IMR-90 (cell line): ENCODE measurements at places on chromosomes 2 and 18.

DNA sequence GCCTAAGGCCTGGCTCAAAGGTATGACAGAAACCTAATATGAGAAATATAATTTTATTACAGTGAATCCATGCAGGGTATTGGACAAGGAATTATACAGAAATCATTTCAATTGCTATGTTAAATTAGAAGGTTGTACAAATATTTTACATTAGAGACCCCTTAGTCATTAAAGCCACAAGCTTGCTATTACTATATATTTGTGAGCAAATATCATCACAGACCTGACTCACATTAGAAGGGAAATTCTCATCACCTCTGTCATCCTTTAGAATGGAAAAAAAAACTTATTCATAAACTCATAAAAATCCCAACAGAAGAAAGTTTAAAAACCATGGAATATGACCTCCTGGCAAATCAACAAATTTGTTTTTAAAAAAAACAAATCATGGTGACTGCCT, 277.9 kb downstream of the DCC start:
- no peaks in the 10 kb centered on the region for H3K4me1 ChIP-seq
- H3K36me3 ChIP-seq = no peaks in the 10 kb centered on the region
- peak; percentile 51 for DNase-seq
- no peaks in the 10 kb centered on the region for H3K27me3 ChIP-seq
- no peak overlapping the region for H3K27ac ChIP-seq
- no peak overlapping the region for H3K4me3 ChIP-seq

DNA sequence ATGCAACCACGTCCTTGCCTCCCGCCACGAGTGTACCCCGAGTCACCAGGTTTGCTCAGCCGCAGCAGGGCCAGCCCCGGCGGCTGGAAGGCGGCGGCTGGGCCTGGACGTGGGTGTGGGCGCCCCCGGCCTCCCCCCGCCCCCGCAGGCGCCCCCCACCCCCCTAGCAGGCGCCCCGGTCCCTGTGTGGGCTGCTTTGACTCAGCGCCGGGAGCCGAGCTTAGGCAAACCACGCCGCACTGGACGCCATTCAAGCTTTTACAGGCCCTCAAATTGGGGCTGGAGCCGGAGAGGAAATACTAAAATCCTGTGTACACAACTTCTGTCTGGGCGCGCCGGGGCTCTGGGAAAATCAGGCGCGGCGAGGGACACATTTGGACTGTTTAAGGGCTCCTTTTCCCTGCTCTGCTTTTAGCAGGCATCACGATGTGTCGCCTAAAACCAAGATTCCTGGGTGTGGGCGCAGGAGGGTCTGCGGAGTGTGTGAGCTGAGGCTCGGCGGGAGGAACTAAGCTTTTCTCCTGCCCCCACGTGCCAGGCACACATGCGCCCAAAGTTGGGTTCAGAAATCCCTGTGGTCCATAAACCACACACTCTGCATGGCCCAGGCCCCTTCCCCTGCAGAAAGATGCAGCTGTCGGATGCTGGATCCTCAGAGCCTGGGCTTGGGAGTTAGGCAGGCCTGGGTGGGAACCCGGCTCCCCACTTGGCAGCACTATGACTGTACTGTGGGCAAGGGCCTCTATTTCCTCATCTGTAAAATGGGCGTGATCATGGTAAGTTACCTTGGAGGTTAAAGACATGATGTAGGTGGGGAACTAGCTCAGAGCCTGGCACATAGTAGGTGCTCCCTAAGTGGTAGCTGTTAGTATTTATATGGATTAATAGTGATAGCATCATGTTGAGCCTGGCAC, 57.6 kb downstream of the ATOH8 start:
- peak; percentile 45 for DNase-seq
- no peaks in the 10 kb centered on the region for H3K27me3 ChIP-seq
- peak overlapping the region; percentile 14 for H3K27ac ChIP-seq
- no peak overlapping the region for H3K4me3 ChIP-seq

- no peaks in the 10 kb centered on the region for H3K4me1 ChIP-seq
- no peak for DNase-seq
- H3K4me3 ChIP-seq = no peak overlapping the region
- no peak overlapping the region for H3K27ac ChIP-seq
- no peaks in the 10 kb centered on the region for H3K27me3 ChIP-seq
Observed at GRCh38 chr2:169027234-169027633, 3.9 kb downstream of the ABCB11 start.

- no peak for DNase-seq
- H3K4me3 ChIP-seq = no peak overlapping the region
- H3K4me1 ChIP-seq = peaks cover 5% of the 10 kb centered on the region; the same call in 1 of the 2 replicates
- no peaks in the 10 kb centered on the region for H3K27me3 ChIP-seq
- no peak overlapping the region for H3K27ac ChIP-seq
Observed at GRCh38 chr2:9462313-9462712, 12.0 kb upstream of the IAH1 start.

GRCh38 chr2:231531883-231532755, 1.9 kb upstream of the NMUR1 start:
- H3K4me3 ChIP-seq = no peak overlapping the region
- no peaks in the 10 kb centered on the region for H3K36me3 ChIP-seq
- no peak overlapping the region for H3K27ac ChIP-seq
- peaks cover 48% of the 10 kb centered on the region for H3K27me3 ChIP-seq
- DNase-seq = peak; percentile 41

- no peaks in the 10 kb centered on the region for H3K27me3 ChIP-seq
- no peak overlapping the region for H3K4me3 ChIP-seq
- no peak overlapping the region for H3K27ac ChIP-seq
- H3K4me1 ChIP-seq = no peaks in the 10 kb centered on the region
- DNase-seq = no peak
Observed at GRCh38 chr18:77339623-77340022, 90.0 kb downstream of the GALR1 start.

DNA sequence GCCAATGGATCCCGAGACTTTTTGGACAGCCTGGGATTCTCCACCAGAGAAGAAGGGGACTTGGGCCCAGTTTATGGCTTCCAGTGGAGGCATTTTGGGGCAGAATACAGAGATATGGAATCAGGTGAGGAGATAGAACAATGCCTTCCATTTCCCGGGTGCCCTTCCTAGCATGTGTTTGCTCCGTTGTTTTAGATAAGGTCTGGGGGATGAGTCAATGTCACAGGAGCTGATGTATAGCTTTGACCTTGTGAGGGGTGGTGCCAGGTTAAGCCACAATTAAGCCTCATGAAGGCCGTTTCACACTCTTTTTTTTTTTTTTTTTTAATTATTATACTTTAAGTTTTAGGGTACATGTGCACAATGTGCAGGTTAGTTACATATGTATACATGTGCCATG, 4.7 kb downstream of the TYMS start:
- H3K27me3 ChIP-seq = no peaks in the 10 kb centered on the region
- H3K36me3 ChIP-seq = peaks cover 11% of the 10 kb centered on the region
- 0 out of 2 replicates have a peak, but pooled peaks cover 2% of the 10 kb centered on the region for H3K4me1 ChIP-seq
- no peak for DNase-seq
- no peak overlapping the region for H3K4me3 ChIP-seq

- H3K36me3 ChIP-seq = no peaks in the 10 kb centered on the region
- H3K4me1 ChIP-seq = 0 out of 2 replicates have a peak, but pooled peaks cover 2% of the 10 kb centered on the region
- no peak overlapping the region for H3K27ac ChIP-seq
Observed at GRCh38 chr18:68665628-68666027, 49.3 kb downstream of the TMX3 start.

DNA sequence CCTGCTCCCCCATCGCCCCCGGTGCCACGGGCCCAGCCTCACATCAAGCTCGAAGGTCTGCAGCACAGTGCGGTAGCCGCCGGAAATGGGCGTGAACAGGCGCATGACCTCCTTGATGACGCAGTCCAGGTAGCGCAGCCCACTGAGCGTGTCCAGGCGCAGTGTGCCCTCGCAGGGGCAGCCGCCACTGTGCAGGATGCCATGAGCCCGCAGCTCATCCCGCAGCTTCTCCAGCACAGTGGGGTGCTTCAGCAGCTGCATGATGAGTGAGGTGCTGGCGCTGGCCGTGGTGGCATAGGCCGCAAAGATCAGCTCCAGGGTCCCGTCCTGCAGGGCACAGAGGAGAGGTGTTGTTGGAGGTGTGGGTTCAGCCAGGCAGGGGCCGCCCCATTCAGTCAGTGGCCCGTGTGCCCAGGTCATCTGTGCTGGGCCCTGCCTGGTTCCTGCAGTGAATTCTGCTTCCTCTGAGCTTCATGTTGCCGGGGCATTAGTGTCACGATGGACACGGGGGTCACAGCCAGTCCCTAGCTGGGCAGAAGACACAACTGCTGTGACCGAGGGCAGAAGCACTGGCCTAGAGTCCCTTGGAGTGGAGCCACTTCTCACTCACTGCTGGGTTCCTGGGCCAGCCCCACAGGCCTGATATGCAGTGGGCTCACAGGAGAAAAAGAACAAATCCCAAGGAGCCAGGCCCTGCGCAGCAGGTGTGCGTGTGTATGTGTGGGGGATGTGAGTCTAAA, 14.5 kb downstream of the CYP26B1 start:
- 0 out of 2 replicates have a peak, but pooled peaks cover 1% of the 10 kb centered on the region for H3K4me1 ChIP-seq
- no peak for DNase-seq
- H3K27me3 ChIP-seq = peaks cover 27% of the 10 kb centered on the region
- H3K4me3 ChIP-seq = no peak overlapping the region
- H3K27ac ChIP-seq = no peak overlapping the region

GRCh38 chr18:41693008-41693407, 262.0 kb upstream of the PIK3C3 start:
- H3K27ac ChIP-seq = no peak overlapping the region
- no peaks in the 10 kb centered on the region for H3K36me3 ChIP-seq
- H3K27me3 ChIP-seq = no peaks in the 10 kb centered on the region

GRCh38 chr2:154693741-154694340, 4.7 kb upstream of the KCNJ3 start:
- no peak overlapping the region for H3K27ac ChIP-seq
- H3K4me3 ChIP-seq = no peak overlapping the region
- H3K36me3 ChIP-seq = no peaks in the 10 kb centered on the region
- H3K4me1 ChIP-seq = no peaks in the 10 kb centered on the region
- no peak for DNase-seq

GRCh38 chr2:144944546-144945220, 424.8 kb upstream of the ZEB2 start:
- DNase-seq = peak; percentile 56
- H3K4me1 ChIP-seq = peaks cover 7% of the 10 kb centered on the region

- DNase-seq = peak; percentile 51
- H3K27ac ChIP-seq = no peak overlapping the region
- no peak overlapping the region for H3K4me3 ChIP-seq
- H3K27me3 ChIP-seq = peaks cover 3% of the 10 kb centered on the region
- no peaks in the 10 kb centered on the region for H3K36me3 ChIP-seq
Observed at GRCh38 chr2:9813312-9814128, 29.8 kb upstream of the TAF1B start.

DNA sequence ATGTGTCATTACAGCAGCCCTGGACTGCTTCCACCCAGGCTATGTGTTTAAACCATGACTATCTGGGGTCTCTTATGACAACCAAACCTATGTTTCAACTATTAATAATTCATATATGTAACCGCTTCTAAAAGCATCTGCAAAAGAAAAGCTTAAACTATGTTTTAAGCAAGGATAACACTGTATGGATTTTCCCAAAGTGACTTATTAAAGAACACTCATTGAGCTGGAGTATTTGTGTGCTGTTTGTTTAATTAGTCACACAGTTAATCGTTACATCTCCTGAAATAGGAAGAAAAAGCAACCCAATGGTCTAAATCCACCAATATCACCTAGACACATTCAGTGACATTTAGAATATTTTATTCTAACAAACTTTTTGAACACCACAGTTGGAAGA, 51.3 kb downstream of the TMEM163 start:
- DNase-seq = no peak
- H3K27me3 ChIP-seq = peaks cover 4% of the 10 kb centered on the region; the same call in 1 of the 2 replicates
- H3K4me1 ChIP-seq = no peaks in the 10 kb centered on the region

- H3K4me1 ChIP-seq = peaks cover 6% of the 10 kb centered on the region
- no peak for DNase-seq
- H3K27me3 ChIP-seq = peaks cover 54% of the 10 kb centered on the region
Observed at GRCh38 chr2:219358170-219359075, 25.9 kb upstream of the RESP18 start.

DNA sequence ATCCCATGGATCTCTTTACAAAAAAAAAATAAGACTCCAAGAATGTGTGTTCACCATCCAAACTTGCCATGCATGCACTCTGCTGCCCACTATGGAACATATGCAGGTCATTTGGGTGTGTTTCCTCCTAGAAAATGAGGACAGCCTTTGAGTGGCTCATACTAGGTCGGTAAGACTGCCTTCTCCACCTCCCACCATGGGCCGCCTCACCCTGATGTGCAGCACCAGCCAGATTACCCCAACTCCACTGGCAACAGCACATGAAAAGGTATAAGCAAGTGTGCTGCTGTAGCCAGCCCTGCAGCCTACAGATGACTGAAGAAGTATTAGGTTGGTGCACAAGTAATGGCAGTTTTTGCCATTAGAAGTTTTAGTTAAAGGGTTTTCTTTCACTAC, 214.2 kb downstream of the ATAD2B start:
- H3K27me3 ChIP-seq = no peaks in the 10 kb centered on the region
- H3K36me3 ChIP-seq = peaks cover 6% of the 10 kb centered on the region
- H3K27ac ChIP-seq = no peak overlapping the region
- no peak overlapping the region for H3K4me3 ChIP-seq
- no peaks in the 10 kb centered on the region for H3K4me1 ChIP-seq

DNA sequence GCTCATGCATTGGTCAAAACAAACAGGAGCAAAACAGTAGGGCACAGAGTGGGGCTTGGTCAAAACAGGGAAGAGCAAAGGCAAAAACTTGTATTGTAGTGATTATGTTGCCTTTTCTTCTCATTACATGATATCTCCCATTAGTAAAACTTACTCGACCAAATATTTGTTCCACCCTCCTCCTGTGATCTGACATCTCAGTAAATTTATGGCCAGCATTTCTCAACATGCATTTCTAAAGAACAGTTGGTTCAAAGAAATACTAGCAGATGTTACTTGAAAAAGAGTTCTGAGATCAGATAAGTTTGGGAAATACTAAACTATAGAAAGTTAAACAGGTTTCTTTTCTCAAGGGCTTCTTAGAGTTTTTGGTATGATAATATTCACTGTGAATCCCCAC, 423.1 kb downstream of the FIGN start:
- no peak for DNase-seq
- H3K4me1 ChIP-seq = no peaks in the 10 kb centered on the region
- no peaks in the 10 kb centered on the region for H3K27me3 ChIP-seq
- no peaks in the 10 kb centered on the region for H3K36me3 ChIP-seq

GRCh38 chr2:31269087-31269486, 35.1 kb downstream of the EHD3 start:
- H3K27ac ChIP-seq = no peak overlapping the region
- no peaks in the 10 kb centered on the region for H3K27me3 ChIP-seq
- DNase-seq = peak; percentile 22
- H3K4me3 ChIP-seq = no peak overlapping the region
- H3K4me1 ChIP-seq = peaks cover 18% of the 10 kb centered on the region
- peaks cover 11% of the 10 kb centered on the region for H3K36me3 ChIP-seq

- no peaks in the 10 kb centered on the region for H3K36me3 ChIP-seq
- no peaks in the 10 kb centered on the region for H3K4me1 ChIP-seq
- no peak within 1 kb of the TSS for H3K27ac ChIP-seq
- DNase-seq = no peak
- no peak within 1 kb of the TSS for H3K4me3 ChIP-seq
- no peaks in the 10 kb centered on the region; the same call in 1 of the 2 replicates for H3K27me3 ChIP-seq
Observed at GRCh38 chr2:46471-47345, at the start of gene FAM110C. Gene FAM110C, minus strand, starts transcription at chr2:46505. Its CDS starts 120 bp downstream, at chr2:46385.
